IPS DF 6.9 (cell line): ENCODE measurements at places on chromosomes 2 and 18.

- DNase-seq: no peak
These were observed 3.2 kb upstream of the NEMP2 start for GRCh38 chr2:190537765-190538164.

- DNase-seq: no peak
These were observed 216.4 kb downstream of the AFF3 start for GRCh38 chr2:99925960-99926359.

DNA sequence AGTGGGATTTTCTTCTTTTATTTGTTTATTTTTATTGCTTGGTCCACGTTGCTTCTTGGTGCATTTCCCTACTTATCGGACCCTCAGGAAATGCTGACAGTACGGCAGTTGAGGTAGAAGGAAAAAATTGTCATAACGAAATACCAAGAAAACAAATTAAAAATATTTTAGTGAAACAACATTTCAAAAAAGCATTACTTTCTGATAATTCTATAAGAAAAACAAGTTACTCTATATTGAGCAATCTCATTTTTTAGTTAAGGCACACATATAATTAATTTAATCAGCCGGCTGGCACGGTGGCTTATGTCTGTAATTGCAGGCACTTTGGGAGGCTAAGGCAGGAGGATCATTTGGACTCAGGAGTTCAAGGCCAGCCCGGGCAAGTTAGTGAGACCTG, 102.1 kb downstream of the SH3YL1 start:
- DNase-seq: no peak

DNA sequence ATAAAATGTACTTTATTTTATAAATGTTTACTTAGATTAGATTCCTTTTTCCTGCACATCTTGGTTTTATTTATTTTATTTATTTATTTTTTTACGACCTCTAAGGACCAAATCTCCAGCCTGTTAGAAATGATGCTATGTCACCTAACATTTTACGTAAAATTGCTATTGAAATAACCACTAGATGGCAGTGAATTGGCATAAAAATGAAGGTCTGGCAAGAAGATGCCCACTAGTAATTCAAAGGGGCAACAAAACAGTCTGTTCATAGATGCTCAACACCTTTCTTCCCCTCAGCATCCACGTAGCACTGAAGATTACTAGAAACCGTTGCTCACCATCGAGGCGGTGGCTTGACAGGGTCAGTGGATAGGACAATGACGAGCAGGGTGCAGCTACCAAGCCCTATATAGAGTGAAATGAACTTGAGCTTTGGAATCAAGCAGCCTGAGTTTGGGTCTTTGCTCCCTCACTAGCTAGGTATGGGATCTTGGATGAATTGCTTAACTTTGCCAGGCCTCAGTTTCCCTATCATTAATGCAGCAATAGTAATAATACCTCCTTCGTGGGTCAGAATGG, 128.7 kb upstream of the L3MBTL4 start:
- DNase-seq: no peak

GRCh38 chr2:59909147-59909546, 644.3 kb downstream of the BCL11A start:
- DNase-seq: no peak

- no peak for DNase-seq
These were observed 232.5 kb downstream of the TDRD15 start for GRCh38 chr2:21356086-21356856.

DNA sequence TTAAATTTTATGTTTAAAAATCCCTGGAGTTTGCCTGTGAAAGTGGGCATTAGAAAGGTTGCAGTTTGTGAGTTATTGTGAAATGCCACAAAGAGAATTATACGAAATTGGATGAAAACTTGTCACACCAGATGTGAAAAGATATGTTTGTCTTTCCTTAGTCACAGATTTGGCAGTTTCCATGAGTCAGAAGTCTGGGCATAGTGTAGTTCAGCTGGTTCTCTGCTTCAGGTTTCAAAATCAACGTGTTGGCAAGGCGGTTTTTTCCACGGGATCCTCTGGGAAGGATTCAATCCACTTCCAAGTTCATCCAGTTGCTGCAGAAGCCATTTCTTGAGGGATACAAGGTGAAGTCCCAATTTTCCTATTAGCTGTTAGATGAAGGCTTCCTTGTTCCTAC, 658.0 kb upstream of the CDH2 start:
- no peak for DNase-seq

DNA sequence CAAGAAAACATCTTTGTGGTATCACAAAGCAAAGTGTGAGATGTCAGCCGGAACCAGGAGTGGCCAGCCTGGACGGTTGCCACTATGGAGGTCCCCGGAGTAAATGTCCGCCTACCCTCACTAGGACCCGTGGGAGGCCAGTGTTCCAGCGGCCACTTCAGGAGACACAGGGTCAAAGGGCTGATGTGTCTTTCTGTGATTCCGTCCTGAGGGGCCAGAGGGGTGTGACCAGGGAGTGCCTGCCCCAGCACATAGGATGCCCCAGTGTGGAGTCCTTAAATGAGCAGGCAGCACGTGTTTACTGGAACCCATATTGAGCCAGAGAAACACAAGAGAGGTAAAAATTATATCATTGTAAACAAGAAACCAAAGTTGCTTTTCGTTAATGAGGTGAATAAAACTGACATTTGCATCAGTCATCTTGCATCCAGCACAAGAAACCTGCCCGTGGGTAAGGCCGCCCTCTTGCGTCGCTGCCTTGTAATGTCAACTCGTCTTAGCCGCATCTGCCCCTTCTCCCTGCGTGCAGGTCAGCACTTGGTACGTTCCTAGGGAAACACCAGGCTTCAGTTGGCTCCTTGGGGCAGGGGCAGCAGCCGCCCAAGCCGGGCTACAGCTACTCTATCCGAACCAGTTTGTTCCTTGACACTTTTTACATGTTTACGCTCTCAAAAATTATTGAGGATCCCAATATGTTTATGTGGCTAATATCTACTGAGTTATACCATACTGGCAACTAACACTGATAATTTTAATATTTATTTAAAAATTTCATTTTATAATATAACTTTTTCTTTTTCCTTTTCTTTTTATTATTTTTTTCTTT, 46.7 kb upstream of the LAPTM4A start:
- peak; percentile 91 for DNase-seq

DNA sequence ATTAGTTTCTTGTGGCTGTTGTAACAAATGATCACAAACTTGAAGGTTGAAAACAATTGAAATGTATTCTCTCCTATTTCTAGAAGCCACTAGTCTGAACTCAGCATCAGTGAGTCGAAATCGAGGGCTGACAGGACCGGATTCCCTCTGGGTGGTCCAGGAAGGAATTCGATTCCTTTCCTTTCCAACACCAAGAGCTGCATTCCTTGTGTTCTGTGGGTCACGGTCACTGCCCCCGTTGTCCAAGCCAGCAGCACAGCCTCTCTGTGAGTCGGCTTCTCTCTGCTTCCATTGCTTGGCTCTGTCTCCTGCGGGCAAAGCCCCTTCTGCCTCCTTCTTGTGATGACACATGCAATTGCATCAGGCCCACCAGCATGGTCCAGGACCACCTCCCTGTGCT, 67.3 kb downstream of the SMIM21 start:
- DNase-seq: no peak

GRCh38 chr2:186610785-186611184, 20.9 kb downstream of the ITGAV start:
- DNase-seq: no peak

DNA sequence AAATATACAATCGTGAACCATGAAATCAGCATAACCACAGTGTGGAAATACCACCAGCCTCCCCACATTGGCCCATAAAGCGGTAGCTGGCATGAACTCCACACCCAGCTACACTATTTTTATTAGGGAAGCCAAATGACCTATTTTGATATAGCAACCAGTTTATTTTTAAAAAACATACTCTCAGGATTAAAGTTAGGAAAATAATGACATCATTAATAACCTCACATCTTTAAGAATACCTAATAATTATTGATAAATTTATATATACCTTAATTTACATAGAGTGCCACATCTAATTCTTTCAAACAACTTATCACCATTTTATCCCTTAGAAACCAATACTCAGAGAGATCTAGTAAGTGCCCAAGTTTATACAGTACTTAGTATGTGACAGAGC, 692.0 kb upstream of the PKDCC start:
- no peak for DNase-seq

GRCh38 chr2:69947325-69947931, 14.0 kb downstream of the ASPRV1 start:
- no peak for DNase-seq

DNA sequence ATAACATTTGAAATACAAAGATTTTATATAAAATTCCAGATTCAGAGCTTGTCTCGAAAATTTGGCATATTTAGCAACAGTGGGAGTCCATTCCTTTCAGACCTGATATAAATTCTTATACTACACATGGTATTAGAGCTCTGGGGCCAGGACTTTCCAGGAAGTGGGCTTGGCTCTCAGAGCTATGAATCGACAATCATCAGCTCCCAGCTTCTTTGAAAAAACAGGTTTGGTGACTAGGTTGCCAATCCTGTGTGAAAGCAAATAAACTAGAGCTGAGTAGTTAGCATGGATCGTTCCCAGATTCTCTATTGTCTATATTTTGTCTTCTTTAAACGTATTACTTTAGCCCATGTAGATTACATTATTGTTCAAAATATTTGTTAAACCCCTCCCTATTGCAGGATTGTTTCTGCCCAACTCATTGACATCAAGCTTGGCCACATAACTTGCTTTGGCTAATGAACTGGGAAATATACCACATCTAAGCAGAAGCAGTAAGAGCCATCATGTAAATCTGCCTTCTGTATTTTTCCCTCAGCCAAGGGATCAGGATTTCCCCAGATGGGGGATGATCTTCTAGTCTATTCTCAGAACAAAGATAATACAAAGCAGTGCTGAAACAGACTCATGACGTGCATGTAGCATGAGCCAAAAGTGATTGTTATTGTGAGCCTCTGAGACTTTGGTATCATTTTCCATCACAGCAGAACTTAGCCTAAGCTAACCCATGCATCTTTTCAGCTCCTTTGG, 105.4 kb downstream of the KCNH7 start:
- DNase-seq: no peak

DNA sequence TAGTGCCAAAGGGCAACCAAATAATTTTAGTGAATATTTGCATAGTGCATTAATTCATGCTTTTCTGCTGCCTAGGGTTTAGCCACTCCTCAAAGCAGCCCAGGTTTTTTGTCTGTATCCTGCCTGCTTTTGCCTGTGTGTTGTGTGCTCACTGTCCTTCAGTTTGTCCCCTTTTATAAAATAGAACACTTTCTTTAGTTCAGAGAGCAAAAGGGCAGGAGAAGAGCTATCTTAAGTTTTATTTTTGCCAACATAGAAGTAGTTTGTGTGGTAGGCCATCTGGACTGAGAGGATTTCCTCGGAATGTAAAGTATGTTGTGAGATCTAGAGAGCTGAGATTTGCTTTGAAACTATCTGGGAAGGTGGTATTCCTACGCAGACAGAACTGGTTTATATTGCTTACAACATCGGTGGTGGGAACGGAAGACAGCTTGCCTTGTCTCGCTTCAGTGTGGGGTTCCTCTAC, 64.9 kb downstream of the EML4 start:
- DNase-seq: no peak

DNA sequence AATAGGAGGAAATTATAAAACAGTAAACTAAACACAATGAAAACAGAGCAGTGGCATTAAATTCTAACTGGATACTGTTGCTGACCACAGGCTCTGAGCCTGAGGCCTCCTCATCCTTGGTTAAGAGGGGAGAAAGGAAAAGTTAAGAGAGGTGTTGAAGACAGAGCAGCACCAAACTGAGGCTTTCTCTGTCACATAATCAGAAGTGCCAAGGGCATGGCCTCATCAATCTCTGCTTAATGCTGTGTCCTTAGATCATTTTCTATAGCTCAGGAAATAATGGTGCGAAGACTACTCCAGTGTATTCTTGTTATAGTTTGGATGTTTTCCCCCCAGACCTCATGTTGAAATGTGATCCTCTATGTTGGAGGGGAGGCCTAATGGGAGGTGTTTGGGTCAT, 160.9 kb upstream of the SLC1A4 start:
- no peak for DNase-seq

GRCh38 chr2:157190151-157190550, 67.4 kb upstream of the GALNT5 start:
- DNase-seq: no peak

DNA sequence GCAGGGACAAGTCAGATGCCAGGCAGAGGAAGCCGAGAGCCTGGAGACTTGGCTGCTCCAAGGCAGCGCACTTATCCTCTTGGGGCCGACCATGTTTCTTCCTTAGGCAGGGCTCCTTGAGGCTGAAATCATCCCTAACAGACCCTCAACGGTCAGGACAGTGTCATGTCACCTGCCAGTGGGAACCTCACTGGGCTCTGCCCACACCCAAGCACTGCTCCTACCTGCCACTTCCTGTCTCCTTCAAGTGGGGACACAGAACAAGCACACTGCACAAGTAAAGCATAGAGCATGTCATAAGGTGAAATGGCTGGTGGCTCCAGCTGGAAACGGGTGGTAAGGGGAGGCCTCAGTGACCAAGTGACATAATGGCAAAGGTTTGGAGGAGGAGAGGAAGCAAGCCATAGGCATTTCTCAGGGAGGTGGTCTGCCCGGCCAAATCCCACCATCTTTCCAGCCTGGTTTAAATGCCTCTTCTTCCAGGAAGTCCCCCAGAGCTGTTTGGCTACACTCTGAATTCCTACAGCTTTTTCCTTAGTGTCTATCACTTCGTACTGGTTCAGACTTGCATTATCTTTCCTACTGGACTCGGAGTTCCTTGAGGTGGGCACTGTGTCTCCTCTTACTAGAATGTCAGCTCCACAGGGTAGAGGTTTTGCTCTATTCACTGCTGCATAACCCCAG, 7.3 kb upstream of the ATOH8 start:
- DNase-seq: no peak

GRCh38 chr2:14933753-14934152, 301.2 kb downstream of the LRATD1 start:
- DNase-seq: no peak

DNA sequence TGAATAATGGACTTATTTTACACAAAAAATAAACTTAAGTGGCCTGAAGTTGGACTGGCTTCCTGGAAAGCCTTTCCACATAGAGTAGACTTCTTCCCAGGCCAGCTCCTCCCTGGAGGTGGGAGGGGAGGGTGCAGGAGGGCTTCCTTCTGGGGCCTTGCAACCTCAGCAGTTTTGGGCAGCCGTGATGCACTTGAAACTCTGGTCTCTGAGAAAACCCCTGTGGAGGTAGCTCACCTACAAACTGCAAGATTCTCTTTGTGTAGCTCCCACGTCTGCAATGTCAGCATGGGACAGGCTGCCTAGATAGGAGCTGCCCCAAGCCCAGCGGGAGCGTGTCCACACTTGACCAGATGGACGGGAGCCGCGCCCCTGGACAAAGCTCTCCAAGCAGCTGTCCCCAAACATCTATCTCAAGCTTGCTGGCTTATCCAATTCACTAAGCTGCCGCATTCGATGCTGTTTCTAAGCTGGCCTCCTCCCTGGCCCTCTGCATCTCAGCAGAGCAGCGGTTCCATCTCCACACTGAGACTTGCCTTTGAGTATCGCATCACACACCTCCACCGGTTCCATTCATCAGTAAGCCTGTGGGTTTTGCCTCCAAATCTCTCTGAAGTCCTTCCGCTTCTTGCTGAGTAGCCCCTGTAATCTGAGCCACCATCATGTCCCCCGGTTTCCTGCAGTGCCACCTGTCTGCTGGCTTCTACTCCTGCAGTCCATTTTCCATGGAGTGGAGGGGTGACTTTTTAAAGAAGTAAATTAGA, 1.6 kb upstream of the LPIN1 start:
- DNase-seq: no peak
